ENCODE measurements at places on chromosomes 3 and 15. TPM values are rescaled to one million over a fixed set of nuclear protein-coding genes. Genes with fewer than 3 reads are reported as not detected.

KCNH8 gene
- not detected for total RNA-seq

GOLGA8T gene
- not detected for total RNA-seq

IGDCC3 gene
- not detected for total RNA-seq

ATP13A5 gene
- not detected for total RNA-seq

GOLGA8J gene
- total RNA-seq, result not detected

CPN2 gene
- total RNA-seq, result not detected

GRK7 gene
- not detected for total RNA-seq

TM4SF18 gene
- not detected for total RNA-seq

ATP2B2 gene
- total RNA-seq, result not detected

NECTIN3 gene
- total RNA-seq, result 10.0 TPM

CP gene
- total RNA-seq, result not detected

CCR3 gene
- not detected for total RNA-seq

P2RY14 gene
- total RNA-seq, result 0.65 TPM

CNOT10 gene
- total RNA-seq, result 56.4 TPM

PCLAF gene
- 93.0 TPM for total RNA-seq

Data from activated CD8-positive, alpha-beta memory T cell treated with anti-CD3 and anti-CD28 coated beads for 36 hours (primary cell).